Calu3 (cell line): ENCODE measurements at places on chromosomes 16 and 17. TPM values are rescaled to one million over a fixed set of nuclear protein-coding genes. Genes with fewer than 3 reads are reported as not detected.

GRCh38 chr17:10115536-10115932 is 82.9 kb downstream of the GAS7 start:
- H3K27me3 ChIP-seq, result no peaks in the 10 kb centered on the region
- H3K4me3 ChIP-seq, result no peak overlapping the region
- peaks cover 4% of the 10 kb centered on the region for H3K36me3 ChIP-seq
- H3K4me1 ChIP-seq, result peaks cover 22% of the 10 kb centered on the region
- DNase-seq, result no peak

DNA sequence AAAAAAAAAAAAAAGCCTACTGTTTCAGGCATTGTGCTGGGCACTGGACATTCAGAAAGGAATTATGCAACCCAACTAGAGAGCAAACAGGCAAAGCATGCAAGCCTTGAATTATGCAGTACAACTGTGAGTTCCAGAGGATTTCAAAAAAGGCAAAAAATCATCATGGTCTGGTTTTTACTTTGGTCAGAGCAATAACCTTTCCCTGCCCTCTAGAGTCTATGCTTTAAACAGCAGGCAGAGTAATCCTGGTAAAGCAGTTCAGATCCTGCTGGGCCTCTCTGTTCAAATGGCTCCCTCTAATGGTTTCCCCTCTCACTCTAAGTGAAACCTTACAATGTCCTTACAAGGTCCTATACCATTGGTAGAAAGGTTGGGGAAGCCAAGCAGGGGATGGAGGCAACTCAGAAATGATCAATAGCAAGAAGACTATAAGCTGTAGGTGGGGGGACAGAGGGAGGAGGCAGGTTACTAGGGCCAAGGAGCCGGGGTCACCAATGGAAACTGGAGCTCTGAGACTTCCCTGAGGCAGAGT is 4.6 kb upstream of the TAF15 start:
- H3K27ac ChIP-seq, result no peak overlapping the region
- no peak overlapping the region for H3K4me3 ChIP-seq
- peak; percentile 64 for DNase-seq
- peaks cover 29% of the 10 kb centered on the region for H3K27me3 ChIP-seq
- peaks cover 19% of the 10 kb centered on the region for H3K36me3 ChIP-seq
- peaks cover 27% of the 10 kb centered on the region for H3K4me1 ChIP-seq

DNA sequence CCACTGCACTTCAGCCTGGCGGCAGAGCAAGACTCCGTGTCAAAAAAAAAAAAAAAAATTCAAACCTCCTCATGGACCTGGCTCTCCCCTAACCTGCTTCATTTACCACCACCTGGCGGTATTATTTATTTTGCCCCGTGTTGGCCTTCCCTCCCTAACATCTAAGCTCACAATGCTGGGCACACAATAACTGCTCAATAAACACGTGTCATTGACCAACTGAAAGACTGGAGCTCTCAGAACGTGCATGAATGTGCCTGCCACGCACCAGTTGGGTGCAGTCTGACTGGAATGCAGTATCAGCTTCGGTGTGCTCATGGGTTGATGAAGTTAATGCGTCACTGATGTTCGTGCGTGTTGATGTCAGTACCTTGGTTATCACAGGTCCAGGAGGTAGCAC is 64.4 kb upstream of the CDC42EP4 start:
- peaks cover 7% of the 10 kb centered on the region for H3K4me1 ChIP-seq
- no peak for DNase-seq
- no peaks in the 10 kb centered on the region for H3K36me3 ChIP-seq
- H3K27ac ChIP-seq, result no peak overlapping the region
- H3K4me3 ChIP-seq, result no peak overlapping the region

DNA sequence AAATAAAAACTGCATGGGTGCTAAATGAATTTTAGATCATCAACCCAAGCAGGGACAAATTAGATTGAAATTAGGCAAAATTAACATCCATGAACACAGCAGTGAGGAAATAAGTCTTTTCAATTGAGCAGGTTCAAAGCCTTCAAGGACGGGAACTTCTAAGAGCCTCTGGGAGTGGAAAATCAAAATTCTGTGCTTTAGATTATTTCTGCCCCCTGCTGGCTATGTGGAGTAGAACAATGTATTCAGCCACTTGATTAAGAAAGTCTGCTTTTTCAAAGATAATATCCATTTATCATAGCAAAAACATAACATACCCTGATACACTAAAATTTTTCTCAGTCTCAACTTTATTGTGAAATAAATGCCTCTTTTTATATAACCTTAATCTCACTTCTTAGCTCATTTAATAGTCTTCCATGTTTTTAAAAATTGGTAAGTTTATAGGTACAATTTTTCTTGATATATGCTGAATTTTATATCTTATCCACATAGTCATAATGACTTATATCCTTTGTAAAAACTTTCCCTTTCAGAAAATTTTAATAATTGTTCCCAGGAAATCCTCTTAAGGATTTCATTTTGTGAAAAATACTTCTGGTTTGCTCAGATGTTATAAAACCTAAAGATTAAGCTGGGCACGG is 28.1 kb upstream of the NOL11 start:
- H3K4me1 ChIP-seq, result no peaks in the 10 kb centered on the region
- no peaks in the 10 kb centered on the region for H3K27me3 ChIP-seq
- H3K36me3 ChIP-seq, result no peaks in the 10 kb centered on the region
- DNase-seq, result peak; percentile 53
- H3K27ac ChIP-seq, result no peak overlapping the region

- no peaks in the 10 kb centered on the region for H3K4me1 ChIP-seq
- no peak for DNase-seq
- H3K27me3 ChIP-seq, result peaks cover 10% of the 10 kb centered on the region
- no peak overlapping the region for H3K4me3 ChIP-seq
- no peaks in the 10 kb centered on the region for H3K36me3 ChIP-seq
Observed at GRCh38 chr16:54275956-54276355, 10.6 kb downstream of the IRX3 start.

- H3K36me3 ChIP-seq, result peaks cover 59% of the 10 kb centered on the region
- no peak for DNase-seq
- no peaks in the 10 kb centered on the region for H3K27me3 ChIP-seq
- H3K4me3 ChIP-seq, result no peak overlapping the region
- no peak overlapping the region for H3K27ac ChIP-seq
Observed at GRCh38 chr16:3748307-3748706, 31.0 kb upstream of the TRAP1 start.

DNA sequence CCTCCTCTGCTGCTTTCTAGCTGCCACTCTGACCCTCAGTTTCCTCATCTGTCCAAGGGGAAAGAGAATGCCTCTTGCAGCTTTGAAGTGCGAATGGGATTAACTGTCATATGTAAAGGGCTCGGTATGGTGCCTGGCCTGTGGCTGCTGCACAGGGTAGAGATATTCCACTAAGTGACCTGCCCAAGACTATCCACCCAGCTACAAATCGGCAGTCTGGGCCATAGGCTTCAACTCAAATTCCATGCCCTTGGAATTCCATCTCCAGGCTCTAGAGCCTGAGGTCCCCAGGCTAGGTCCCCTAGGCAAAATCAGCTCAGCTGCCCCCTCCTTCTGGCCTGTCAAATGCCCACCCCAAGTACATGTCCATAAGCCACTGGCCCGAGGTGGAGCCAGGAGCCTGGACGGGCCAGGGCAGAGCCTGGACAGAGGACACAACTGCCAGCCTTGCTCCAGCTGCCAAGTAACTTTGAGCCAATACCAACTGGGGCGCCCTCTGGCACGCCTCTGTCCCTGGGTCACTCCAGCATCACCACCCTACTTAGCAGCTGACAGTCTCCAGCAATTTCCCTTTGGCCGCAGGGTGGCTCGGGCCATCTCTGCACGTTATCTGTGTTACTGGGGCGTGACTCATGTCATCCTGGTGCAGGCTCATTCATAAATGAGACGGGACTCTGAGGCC is 57.2 kb downstream of the SDK2 start:
- H3K4me1 ChIP-seq, result no peaks in the 10 kb centered on the region
- H3K27me3 ChIP-seq, result peaks cover 99% of the 10 kb centered on the region
- H3K4me3 ChIP-seq, result no peak overlapping the region

- H3K27me3 ChIP-seq, result peaks cover 100% of the 10 kb centered on the region
- H3K4me3 ChIP-seq, result no peak overlapping the region
- no peaks in the 10 kb centered on the region for H3K4me1 ChIP-seq
- H3K36me3 ChIP-seq, result no peaks in the 10 kb centered on the region
Observed at GRCh38 chr16:86195863-86196630, 297.1 kb downstream of the IRF8 start.

GRCh38 chr16:53955221-53955875 is 251.4 kb downstream of the FTO start:
- H3K36me3 ChIP-seq, result no peaks in the 10 kb centered on the region
- H3K4me3 ChIP-seq, result no peak overlapping the region
- no peak overlapping the region for H3K27ac ChIP-seq
- no peak for DNase-seq

GRCh38 chr16:88722784-88723506 is 16.6 kb downstream of the CTU2 start:
- H3K36me3 ChIP-seq, result peaks cover 85% of the 10 kb centered on the region
- no peak for DNase-seq
- H3K4me3 ChIP-seq, result no peak overlapping the region
- H3K27ac ChIP-seq, result no peak overlapping the region
- H3K27me3 ChIP-seq, result no peaks in the 10 kb centered on the region

GRCh38 chr16:64428463-64429113 is 693.3 kb downstream of the CDH11 start:
- no peaks in the 10 kb centered on the region for H3K27me3 ChIP-seq
- no peak overlapping the region for H3K4me3 ChIP-seq
- no peak overlapping the region for H3K27ac ChIP-seq
- no peaks in the 10 kb centered on the region for H3K36me3 ChIP-seq
- DNase-seq, result no peak
- no peaks in the 10 kb centered on the region for H3K4me1 ChIP-seq

- H3K4me3 ChIP-seq, result no peak overlapping the region
- no peaks in the 10 kb centered on the region for H3K4me1 ChIP-seq
Observed at GRCh38 chr17:65175952-65176351, 38.8 kb downstream of the RGS9 start.

GRCh38 chr16:23917621-23918020 is 81.8 kb downstream of the PRKCB start:
- DNase-seq, result no peak
- H3K36me3 ChIP-seq, result no peaks in the 10 kb centered on the region
- no peak overlapping the region for H3K4me3 ChIP-seq
- no peaks in the 10 kb centered on the region for H3K4me1 ChIP-seq
- H3K27ac ChIP-seq, result no peak overlapping the region

GRCh38 chr17:8502126-8502525 is 66.4 kb downstream of the NDEL1 start:
- H3K4me1 ChIP-seq, result no peaks in the 10 kb centered on the region
- peaks cover 15% of the 10 kb centered on the region for H3K36me3 ChIP-seq
- DNase-seq, result no peak
- H3K4me3 ChIP-seq, result no peak overlapping the region
- no peak overlapping the region for H3K27ac ChIP-seq

- H3K27me3 ChIP-seq, result no peaks in the 10 kb centered on the region
- H3K4me1 ChIP-seq, result peaks cover 23% of the 10 kb centered on the region
- DNase-seq, result peak; percentile 49
- peaks cover 5% of the 10 kb centered on the region for H3K36me3 ChIP-seq
Observed at GRCh38 chr16:84879569-84880487, 60.0 kb downstream of the CRISPLD2 start.

DNA sequence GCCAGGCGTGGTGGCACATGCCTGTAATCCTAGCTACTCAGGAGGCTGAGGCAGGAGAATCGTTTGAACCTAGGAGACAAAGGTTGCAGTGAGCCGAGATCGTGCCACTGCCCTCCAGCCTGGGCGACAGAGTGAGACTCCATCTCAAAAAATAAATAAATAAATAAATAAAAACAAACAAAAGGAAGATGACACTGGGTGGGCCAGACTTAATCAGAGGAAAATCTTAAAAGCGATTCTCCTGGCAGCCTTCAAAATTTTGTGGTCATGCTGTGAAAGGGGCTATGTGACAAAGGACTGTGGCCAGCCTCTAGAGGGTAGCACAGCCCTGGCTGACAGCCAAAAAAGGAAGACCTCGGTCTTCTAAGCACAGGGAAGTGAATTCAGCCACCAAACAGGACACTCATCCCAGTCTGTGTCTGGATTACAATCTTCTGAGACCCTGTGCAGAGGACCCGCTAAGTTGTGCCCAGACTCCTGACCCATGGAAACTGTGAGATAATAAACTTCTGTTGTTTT is 391.1 kb downstream of the CNTNAP4 start:
- no peaks in the 10 kb centered on the region for H3K27me3 ChIP-seq
- DNase-seq, result peak; percentile 53
- H3K27ac ChIP-seq, result no peak overlapping the region
- peaks cover 32% of the 10 kb centered on the region for H3K4me1 ChIP-seq
- H3K36me3 ChIP-seq, result no peaks in the 10 kb centered on the region

- no peak overlapping the region for H3K27ac ChIP-seq
- no peaks in the 10 kb centered on the region for H3K27me3 ChIP-seq
- H3K4me3 ChIP-seq, result no peak overlapping the region
- peaks cover 4% of the 10 kb centered on the region for H3K36me3 ChIP-seq
- DNase-seq, result no peak
Observed at GRCh38 chr17:60514053-60514452, 12.0 kb downstream of the APPBP2 start.

GRCh38 chr16:361872-362701 is 8.3 kb downstream of the MRPL28 start:
- H3K27ac ChIP-seq, result no peak overlapping the region
- DNase-seq, result peak; percentile 91
- peaks cover 18% of the 10 kb centered on the region for H3K36me3 ChIP-seq
- H3K4me3 ChIP-seq, result peak overlapping the region; percentile 10
- no peaks in the 10 kb centered on the region for H3K4me1 ChIP-seq

GRCh38 chr17:7851438-7852261 is 3.2 kb upstream of the TMEM88 start:
- no peaks in the 10 kb centered on the region for H3K27me3 ChIP-seq
- DNase-seq, result peak; percentile 35
- H3K36me3 ChIP-seq, result peaks cover 56% of the 10 kb centered on the region
- H3K4me3 ChIP-seq, result no peak overlapping the region
- no peak overlapping the region for H3K27ac ChIP-seq

- peaks cover 9% of the 10 kb centered on the region for H3K4me1 ChIP-seq
- no peak for DNase-seq
- peaks cover 26% of the 10 kb centered on the region for H3K27me3 ChIP-seq
- no peak overlapping the region for H3K27ac ChIP-seq
Observed at GRCh38 chr17:48439875-48440505, 10.0 kb upstream of the SKAP1 start.

- no peak for DNase-seq
- H3K4me3 ChIP-seq, result no peak overlapping the region
- no peak overlapping the region for H3K27ac ChIP-seq
- H3K27me3 ChIP-seq, result peaks cover 96% of the 10 kb centered on the region
Observed at GRCh38 chr16:50469744-50470321, 78.4 kb upstream of the NKD1 start.

FBXO39 gene
- 0.59 and 1.5 TPM in 2 replicates for total RNA-seq

TERB1 gene
- 0.29 and 0.59 TPM in 2 replicates for total RNA-seq

CSH1 gene
- total RNA-seq, result not detected in 2 replicates

HCFC1R1 gene
- total RNA-seq, result 61.1 and 75.4 TPM in 2 replicates

ERN2 gene
- total RNA-seq, result 3.2 and 9.3 TPM in 2 replicates

ACSM3 gene
- total RNA-seq, result 49.5 and 65.0 TPM in 2 replicates

AARSD1 gene
- 93.7 and 96.6 TPM in 2 replicates for total RNA-seq
